ENCODE measurements at places on chromosomes 1 and 21.
A peak's percentile ranks its signal among the peaks of the same experiment; 100 is the strongest.

- DNase-seq = peak; percentile 28
Measured at GRCh38 chr1:192550922-192551534, 24.5 kb upstream of the RGS1 start.

DNA sequence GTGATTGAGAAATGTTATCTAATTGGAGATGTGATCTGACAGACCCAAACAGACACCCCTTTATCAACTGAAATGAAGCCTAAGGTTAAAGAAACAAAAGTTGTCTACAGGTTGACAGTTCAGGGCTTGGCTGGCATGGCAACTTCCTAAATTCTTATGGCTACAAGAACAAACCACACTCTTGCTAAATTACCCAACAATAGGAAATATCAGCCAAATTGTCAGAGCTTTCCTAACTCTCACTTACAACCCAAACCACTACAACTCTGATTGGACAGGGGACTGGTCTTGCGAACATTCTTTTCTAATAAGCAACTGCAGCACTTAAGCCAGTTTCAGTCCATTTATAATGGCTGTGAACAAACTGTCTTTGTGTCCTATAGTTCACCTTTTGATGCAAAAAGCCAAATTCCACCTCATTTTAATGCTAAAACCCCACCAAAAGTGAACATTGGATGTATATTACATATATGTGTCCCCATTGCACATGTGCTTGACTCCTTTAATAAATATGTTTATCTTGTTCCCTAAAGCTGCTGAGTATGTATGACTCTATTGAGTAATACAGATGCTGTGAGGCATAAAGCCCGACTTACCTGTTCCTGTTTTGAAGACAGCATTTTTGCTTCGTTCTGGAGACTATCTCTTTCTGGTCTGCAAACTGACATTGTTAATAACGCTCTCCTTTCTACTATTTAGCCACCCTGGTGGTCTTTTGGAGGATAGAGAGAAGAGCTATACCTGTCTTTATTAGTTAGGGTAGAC, 101.3 kb upstream of the HMCN1 start:
- no peak for DNase-seq

DNA sequence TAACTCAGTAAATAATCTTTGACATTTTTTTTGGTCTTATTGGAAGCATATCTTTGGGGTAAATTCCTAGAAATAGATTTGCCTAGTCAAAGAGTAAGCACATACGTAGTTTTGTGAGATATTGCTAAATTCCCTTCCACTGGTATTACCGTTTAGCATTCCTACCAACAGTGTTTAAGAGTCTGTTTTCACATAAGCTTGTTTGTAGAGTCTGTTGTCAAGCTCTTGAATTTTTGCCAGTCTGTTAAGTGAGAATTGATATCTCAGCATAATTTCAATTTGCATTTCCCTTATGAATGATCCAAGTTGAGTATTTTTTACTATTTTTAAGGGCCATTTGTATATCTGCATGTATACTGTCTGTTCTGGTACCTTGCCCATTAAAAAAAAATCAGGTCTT, 37.0 kb upstream of the MPC2 start:
- DNase-seq = no peak

- DNase-seq = peak; percentile 30
Measured at GRCh38 chr1:234683861-234684632, 74.1 kb upstream of the IRF2BP2 start.

DNA sequence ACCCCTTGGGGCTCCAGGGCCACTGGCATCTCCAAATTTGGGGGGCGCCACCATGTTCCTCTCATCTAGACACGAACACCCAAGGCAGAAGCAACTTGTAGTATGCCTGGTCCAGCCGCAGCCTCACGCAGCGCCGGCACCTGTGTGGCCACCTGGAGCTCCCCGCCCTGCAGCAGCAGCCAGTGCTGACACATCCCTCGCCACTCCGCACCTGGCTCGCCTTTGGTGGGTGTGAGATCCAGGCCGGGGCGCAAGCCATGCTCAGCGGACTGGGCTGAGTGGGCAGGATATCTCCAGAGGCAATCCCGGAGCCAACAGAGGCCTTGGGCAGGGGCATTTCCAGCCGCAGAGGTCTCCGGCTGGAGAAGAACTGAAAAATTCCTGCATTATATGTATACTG, 1563.7 kb downstream of the NCAM2 start:
- no peak for DNase-seq

DNA sequence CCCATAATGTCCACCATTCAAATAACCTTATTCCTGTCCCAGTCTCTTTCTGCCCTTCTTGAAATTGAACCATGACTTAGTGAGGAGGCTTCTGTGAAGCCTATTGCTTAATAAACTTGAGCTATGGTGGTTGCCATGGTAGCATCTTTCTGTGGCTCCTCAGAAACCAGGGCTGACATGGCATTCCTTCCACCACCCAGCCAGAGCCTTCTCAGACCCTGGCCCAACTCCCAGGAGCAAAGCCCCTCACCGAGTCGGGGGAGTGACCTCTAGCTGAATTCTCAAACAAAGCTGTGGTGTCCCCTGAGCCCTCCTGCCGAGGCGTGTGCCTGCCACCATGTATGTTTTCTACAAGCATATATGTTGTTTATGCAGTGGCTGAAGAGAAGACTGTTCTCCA, 259.1 kb downstream of the CACNA1E start:
- no peak for DNase-seq

DNA sequence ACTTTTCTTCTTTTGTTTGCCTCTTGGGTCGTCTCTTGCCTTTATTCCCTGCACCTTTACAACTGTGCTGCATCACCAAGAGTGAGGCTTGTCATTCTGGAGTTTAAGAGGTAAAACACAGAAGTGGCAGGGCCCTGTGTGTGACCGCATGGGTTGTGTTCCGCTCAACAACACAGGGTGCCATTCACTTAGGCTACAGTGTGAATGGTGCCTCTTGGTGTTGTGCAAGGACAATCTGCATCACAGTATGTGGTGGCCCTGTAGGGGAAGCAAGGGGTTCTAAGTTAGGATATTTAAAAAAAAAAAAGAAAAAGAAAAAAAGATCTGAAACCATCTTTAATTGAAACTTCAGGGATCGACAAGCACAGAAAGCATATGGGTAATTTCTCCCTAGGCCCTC, 38.2 kb downstream of the BRINP2 start:
- no peak for DNase-seq

- no peak for DNase-seq
Measured at GRCh38 chr1:237154157-237154556, 112.2 kb downstream of the RYR2 start.

GRCh38 chr1:94096797-94097549, 24.0 kb downstream of the ABCA4 start:
- DNase-seq = no peak

- no peak for DNase-seq
Measured at GRCh38 chr1:178940068-178940765, 69.3 kb upstream of the ANGPTL1 start.

- no peak for DNase-seq
Measured at GRCh38 chr1:89260042-89260441, 12.6 kb downstream of the GBP5 start.

- no peak for DNase-seq
Measured at GRCh38 chr1:234244482-234244881, 128.8 kb upstream of the COA6 start.

DNA sequence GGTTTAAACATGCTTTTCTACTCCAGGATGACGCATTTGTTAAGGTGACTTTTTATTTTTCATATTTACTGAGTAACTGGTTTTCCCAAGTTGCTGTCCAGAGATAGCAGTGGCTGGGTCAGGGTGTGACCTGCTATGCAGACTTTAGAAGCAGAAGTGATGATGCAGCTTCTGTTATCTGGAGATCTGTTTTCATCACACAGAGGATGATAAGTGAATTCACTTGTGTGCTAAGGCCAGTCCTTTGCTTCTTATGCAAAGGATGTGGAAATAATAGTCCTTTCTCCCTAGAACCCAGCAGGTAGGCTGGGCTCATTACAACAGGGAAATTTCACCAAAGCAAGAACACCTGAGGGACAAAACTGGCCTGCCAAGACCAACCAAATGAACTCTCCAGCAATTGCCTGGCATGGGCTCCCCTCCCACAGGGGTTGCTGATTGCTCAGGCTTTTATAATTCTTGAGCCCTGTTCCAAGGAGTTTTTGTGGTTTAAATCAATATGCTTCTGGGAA, 97.8 kb upstream of the LPGAT1 start:
- no peak for DNase-seq

GRCh38 chr1:209155546-209155945, 428.0 kb upstream of the CAMK1G start:
- DNase-seq = no peak

- peak; percentile 24 for DNase-seq
Measured at GRCh38 chr1:98385652-98386051, 275.9 kb upstream of the SNX7 start.

DNA sequence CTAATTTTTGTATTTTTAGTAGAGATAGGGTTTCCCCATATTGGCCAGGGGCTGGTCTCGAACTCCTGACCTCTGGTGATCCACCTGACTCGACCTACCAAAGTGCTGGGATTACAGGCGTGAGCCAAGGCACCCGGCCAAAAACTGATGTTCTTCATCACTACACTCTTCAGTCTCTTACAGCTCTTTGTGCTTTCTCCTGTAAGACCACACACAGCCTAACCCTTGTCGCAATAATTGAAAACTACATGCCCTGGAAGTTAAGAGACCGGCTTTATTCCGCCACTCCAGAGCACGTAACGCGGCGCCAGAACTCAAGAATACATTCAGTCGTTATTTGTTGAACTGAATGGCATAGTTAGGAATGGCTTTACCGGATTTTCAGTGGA, 552 bp downstream of the GPATCH4 start:
- DNase-seq = no peak

- DNase-seq = no peak
Measured at GRCh38 chr1:240559781-240560180, 52.2 kb downstream of the GREM2 start.

DNA sequence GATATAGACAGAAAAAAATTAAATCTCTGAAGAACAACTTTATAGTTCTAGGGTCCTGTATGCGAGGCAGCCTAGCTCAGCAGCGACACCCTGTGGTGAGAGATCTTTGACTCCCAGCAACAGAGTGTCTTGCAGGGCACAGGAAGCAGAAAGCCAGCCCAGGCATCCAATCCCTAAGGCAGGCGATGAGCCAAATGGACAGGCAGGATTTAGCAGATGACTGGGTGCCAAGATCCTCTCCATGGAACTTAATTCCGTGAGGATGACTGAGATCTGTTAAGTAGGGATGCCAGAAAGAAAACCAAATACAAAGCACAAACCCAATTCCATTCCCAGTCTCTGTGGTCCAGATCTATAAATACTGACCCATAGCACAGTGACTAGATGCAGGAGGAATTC, 38.8 kb downstream of the HLCS start:
- DNase-seq = peak; percentile 91
